Stimulated activated CD4-positive, alpha-beta T cell treated with anti-CD3 and anti-CD28 coated beads, Interleukin-15, amount 100 ng/mL, for 48 hours (primary cell): ENCODE measurements at places on chromosomes 12 and 14.
A peak's percentile ranks its signal among the peaks of the same experiment; 100 is the strongest.

DNA sequence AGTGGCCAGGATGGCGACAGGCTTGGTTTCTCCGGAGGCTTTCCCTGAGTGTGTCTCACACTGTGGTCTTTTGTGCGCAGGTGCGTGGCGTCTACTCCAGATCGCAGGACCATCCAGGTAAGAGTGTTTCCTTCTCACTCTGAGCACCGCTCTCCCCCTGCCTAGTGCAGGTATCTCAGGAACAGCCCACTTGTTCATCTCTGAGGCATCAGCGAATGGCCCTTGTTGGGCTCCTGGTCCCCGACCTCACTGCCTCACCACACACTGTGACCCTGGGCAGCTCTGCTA lies 781 bp downstream of the ADGRD1 start:
- DNase-seq: no peak

DNA sequence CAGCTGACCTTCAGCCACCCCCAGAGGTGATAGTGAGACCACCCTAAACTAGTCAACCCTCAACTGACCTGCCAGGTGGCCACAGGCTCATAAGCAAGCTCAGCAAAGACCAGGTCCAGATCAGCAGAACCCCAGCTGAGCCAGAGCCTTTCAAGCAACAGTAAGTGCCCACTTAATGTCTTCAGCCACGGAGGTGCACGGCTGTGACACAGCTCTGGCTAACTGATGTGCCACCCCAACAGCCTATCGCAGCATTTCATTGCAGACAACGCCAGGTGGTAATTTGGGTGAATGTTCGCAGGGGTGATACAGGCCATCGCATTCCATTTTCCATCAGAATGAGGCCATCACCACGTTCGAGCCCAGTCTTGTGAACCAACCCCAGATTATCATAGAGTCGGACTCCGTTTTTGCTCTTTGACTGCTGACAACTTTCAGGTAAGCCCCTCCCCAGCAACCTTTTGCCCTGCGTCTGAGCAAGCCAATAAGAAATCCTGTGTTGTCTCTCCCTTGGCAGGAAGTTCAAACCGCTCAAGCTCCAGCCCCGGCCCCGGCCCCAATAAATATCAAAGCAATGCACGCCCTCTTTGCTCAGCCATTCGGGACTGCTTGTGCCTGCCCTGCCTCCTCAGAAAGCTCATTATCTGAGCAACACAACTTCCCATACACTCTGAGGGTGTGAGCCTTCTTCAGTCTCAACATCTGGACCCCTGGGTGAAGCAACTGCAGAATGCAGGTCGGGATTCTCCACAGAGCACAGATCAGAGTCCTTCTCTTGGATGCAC lies 44.4 kb downstream of the JAG2 start:
- no peak for DNase-seq

DNA sequence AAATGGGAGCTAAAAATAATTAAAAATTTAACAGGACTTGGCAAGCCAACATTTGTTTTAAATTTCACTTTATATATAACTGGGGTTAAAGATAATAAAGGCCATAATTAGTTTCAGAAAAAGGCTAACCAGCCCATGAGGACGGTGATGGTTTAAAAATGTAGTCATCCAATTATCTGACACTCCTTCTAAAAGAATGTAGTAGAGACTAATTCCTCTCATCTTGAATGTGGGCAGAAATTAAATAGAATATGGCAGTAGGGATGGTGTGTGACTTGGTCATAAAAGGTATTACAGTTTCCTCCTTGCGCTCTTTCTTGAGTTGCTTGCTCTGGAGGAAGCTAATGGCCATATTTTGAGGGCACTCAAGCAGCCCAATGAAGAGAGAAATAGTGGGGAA lies 49.1 kb upstream of the PTPRB start:
- DNase-seq: no peak

DNA sequence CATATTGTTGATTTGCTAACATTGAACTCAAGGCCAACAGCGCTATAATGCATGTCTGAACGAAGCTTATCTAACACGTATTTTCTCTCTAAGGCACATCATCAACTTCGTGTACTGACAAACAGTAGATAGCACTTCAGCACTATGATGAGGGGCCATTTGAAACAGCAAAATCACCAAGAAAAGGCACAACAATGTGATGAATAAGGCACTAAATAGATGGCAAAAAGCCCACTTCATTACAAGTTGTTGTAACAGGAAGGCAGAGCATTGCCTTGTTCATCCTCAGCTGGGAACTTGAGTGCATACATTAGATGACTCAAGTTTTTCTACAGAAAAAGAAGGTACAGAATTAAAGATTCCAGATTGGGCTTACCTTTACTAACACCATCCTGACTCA lies 75.2 kb downstream of the LIN7A start:
- no peak for DNase-seq

DNA sequence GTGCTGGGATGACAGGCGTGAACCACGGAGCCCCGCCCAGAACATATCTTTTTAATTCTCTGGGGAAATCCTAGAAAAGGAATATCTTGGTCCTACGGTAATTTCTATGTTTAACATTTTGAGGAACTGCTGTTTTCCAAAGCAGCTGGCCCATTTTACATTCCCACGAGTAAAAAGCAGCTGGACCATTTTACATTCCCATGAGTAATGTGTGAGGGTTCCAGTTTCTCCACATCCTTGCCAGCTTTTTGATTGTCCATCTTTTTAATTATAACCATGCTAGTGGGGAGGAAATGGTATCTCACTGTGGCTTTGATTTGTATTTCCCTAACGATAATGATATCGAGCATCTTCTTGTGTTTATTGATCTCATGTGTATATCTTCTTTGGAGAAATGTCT lies 4.4 kb upstream of the P2RX4 start:
- no peak for DNase-seq

DNA sequence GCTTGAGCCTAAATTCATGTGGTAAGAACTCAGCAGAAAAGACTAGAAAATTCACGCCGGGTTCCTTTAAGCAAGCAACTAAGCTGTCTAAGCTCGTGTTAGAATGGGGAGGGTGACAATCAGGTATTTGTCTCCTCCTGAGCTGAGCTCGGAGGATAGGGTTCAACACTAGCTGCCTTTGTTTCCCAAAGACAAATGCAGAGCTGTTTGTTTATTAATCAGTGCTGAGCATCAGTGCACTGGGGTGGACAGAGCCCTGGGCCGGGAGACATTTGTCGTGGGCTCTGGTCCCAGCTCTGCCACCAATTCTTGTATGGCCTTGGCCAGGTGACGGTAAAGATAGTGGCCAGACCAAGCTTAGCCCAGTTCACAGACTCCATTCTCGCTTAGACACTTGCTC lies 43.7 kb downstream of the DEGS2 start:
- no peak for DNase-seq

GRCh38 chr12:93784339-93785086 lies 107.3 kb downstream of the CRADD start:
- no peak for DNase-seq

DNA sequence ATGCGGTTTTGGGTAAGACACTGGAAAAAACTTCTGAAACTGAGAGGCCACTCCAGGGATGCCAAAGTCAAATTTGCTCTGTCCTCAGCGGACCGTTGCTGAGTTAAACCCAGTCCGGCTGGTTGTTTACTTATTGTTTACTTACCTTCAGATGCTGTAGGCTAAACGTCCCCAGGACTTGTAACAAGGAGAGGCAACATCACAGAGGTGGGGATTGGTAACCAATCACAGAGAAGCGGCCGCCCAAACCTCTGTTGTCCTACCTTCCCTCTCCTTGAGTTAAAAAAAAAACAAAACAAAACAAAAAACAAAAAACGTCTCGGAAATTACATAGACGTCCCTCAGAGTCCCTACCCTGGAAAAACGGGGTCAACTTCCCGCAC lies 380 bp downstream of the ANO2 start:
- DNase-seq: no peak

- no peak for DNase-seq
These were observed 107.7 kb downstream of the SLC38A1 start for GRCh38 chr12:46160981-46161690.

DNA sequence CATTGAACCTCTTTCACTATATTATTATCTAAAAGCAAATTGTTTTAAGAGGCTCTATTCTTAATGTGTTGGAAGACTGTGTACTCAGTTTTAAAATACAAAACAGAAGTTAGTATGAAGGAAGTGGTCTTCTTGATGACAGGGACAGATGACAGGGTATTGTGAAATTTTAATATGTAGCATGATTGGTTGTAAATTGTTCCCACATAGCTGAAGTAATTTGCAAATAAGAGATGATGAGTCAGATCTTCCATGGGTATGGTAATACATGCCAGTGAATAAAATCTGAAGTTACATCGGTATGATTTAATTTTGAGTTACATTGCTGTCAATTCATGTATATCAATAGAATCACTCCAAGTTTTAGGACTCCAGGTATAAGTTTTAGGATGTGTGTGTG lies 454.8 kb downstream of the AEBP2 start:
- DNase-seq: no peak

- no peak for DNase-seq
These were observed 1.5 kb downstream of the L3HYPDH start for GRCh38 chr14:59482541-59483331.

- DNase-seq: no peak
These were observed 70.3 kb upstream of the STXBP6 start for GRCh38 chr14:25120261-25120660.

GRCh38 chr14:96215452-96216244 lies 11.0 kb downstream of the BDKRB2 start:
- DNase-seq: no peak

DNA sequence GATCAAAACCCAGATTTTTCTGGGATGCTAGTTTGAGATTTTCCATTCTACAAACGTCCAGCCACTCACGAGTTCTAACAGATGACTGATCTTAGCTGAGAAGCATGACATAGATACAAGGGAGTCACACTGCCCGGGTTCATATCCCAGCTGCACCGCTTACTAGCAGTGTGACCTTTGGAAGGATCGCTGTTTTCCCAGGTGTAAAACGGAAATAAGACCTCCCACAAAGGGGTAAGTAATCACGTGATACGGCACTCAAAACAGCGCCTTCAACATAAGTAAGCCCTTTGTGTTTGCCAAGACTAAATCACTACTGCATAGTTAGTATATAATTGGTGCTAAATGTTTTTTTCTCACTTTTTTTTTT lies 624 bp upstream of the PWP1 start:
- DNase-seq: no peak

GRCh38 chr12:115455268-115455681 lies 771.3 kb upstream of the TBX3 start:
- DNase-seq: no peak

GRCh38 chr12:132391326-132392041 lies 62.1 kb upstream of the GALNT9 start:
- DNase-seq: no peak

DNA sequence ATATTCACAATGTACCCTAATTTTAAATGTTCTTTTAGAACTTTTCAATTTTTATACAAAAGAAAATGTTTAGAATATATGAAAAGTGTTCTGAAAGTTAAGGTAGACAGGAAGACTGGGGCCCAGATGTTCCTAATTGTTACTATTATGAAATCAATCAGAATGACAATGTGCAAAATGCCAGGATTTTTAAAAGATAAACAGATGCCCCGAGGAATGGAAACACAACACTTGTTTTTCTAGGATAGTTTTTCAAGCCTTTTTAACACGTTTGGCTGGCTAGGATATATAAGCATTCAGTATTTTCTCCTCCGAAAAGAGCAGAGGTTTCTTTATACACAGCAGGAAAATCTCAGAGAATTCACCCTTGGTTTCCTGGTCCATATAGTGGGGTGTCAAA lies 106.8 kb downstream of the ESR2 start:
- no peak for DNase-seq

DNA sequence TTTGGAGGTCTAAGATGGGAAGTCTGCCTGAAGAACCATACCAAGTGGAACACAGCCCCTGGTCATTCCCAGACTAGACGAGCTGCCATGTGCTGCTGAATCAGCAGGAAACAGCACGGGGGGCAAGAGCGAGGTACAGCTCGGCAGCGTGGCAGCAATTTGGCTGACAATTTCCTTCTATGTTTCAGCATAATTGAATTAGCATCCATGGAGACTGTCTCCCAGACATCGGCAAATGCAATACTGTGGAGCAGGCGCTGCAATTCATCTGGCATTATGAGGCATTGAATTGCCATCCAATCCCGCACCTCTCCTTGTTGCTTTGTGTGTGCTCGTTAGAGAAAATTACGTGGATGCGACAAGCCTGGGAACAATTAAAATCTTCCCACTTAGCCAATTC lies 46.0 kb upstream of the CCDC60 start:
- no peak for DNase-seq

DNA sequence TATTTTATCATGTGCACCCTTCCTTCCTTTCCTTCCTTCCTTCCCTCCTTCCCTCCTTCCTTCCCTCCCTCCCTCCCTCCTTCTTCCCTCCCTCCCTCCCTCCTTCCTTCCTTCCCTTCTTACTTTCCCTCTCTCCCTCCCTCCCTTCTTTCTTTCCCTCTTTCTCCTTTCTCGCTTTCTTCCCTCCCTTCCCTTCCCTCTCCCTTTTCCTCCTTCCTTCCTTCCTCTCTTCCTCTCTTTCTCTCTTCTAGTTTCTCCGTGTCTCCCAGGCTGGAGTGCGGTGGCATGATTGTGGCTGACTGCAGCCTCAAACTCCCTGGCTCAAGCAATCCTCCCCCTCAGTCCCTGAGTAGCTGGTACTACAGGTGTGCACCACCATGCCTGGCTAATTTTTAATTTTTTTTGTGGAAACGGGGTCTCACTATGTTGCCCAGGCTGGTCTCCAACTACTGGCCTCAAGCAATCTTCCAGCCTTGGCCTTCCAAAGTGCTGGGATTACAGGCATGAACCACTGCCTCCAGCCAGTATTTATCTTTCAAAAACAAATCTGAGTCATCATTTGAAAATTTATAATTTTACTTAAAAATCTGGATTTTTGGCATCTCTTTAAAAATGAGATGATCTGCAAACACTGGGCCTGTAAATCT lies 7.8 kb downstream of the C1RL start:
- DNase-seq: no peak

- DNase-seq: no peak
These were observed 120.8 kb downstream of the PTCSC3 start for GRCh38 chr14:36055681-36056225.

- DNase-seq: peak; percentile 43
These were observed 120.1 kb upstream of the FZD10 start for GRCh38 chr12:130041983-130042812.

DNA sequence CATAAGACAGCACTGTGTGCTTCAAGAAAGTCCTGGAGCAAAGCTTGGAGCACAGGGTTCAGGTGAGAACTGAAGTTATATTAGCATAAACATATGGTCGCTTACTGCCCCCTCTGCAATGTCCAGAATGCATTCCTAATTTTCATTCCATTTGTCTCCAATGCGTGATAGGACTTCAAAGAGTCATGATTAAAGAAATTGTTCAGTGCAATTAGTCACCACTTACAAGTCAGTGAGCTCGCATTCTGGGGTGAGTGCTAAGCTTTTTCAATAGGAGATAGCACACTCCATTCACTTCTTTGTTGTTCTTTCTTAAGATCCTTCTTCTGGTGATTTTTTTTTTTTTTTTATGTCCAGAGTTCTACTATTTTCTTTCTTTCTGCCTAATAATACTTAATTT lies 398.4 kb downstream of the SYT1 start:
- DNase-seq: no peak

DNA sequence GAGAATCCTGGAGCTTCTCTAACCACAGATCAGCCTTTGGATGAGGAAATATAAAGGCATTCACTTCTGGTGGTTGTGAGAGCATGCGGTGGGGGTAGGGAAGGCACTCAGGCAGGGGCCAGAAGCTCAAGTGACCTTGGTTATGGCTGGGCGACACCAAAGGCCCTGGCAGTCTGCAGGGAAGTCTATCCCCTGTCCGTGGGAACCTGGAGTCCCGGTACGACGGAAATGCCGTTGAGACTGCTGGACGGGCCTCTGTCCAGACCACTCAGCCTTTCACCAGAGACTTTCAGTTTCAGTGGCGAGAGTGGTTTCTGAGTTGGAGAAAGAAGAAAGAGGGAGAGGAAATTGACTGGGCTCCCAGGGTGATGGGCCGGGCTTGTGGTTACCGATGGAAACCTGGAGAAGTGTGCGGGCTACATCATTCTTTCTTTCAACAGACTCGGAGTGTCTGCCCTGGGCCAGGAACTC lies 20.9 kb downstream of the ISCA2 start:
- no peak for DNase-seq
